ENCODE measurements at places on chromosomes 4 and X.

GRCh38 chr4:180057891-180058671 is 2185.1 kb upstream of the TENM3 start:
- no peak for DNase-seq

DNA sequence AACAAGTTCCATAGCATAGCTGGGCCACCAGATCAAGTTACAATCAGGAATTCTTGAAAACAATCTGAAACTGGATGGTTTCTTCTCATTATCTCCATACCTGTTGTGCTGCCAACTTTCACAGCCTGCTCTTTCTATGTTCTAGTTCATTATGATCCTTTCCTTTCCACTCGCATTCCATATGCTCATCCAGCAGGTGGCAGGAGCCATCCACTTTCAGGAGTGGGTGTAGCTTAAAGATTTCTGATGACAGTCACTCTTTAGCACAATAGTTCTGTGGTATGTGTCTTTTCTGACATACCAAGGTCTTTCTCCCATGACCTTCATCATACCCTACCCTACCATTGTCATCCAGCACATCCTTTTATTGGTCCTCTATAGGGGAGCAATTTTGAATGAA is 46.4 kb downstream of the PAGE2 start:
- DNase-seq, result peak; percentile 1

DNA sequence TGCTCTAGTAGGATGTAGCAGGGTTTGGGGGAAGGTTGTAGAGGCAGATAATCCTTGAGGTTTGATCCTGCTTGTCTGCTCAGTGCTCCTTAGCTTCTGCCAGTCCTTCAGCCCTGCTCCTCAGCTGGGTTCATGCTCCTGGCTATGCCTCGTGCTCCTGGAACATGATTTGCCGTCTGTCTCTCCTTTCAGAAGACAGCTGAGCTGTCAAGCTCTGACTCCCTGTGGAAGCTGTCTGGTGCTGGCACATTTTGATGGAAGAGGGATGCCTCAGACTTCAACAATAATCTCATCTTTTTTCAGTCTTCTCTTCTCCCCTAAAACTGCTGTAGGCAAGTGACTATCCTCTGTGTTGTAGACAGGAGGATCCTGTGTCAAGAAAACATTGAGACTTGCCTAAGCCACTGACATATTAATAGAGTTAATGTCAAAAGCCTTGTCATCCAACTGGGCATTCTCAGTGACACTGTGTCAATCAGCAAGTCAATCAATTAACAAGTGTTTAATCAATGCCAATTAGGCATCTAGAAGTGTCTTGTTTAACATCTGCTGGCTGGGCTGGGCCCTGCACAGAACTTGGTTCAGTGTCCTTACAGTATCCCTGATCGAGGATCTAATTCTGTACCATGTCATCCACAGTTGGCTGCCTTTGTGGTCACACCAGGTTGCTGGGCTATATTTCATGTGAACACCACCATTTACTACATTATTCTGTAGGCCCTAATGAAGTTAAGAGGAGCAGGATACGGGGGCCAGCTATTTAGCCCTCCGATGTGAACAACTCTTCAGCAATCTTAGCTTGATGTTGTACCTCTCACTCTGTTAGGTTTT is 96.7 kb downstream of the SYNPO2 start:
- no peak for DNase-seq

DNA sequence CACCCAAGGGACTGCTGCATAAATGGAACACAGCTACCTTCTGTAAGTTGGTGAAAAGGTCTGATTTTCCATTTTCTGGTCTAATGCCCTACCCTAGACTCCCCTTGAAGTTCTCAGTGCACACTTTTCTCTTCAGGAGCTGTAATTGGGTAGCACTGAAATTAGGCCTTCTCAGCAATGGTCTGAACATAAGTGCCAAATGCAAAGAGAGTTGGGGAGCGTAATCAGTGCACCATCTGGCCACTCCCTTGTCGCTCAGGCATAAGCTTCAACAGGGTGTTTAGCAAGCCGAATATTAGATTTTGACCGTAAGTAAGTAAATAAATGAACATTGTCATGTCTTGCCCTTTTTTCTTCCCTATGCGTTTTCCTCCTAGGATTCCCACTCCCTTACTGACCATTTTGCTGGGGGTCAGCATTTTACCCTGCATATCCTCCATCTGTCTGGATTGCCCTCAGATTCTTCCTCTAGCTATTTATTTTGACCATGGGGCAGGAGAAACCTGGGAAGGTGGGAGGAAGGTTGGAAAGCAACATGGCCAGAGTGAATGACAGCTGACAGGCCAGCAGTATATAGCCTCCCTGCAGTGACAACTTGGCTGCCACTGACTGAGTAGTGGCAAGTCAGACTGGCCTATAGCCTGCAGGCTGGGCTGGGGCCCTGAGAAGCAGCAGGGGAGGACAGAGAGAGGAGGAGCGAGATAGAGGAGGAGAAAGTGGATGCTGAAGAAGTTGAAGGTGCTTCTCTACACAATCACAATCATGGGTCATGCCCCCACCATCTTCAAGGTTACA is 2.7 kb downstream of the NHSL2 start:
- DNase-seq, result no peak

- no peak for DNase-seq
Measured at GRCh38 chrX:15718283-15718970, 19.6 kb upstream of the CA5B start.

- DNase-seq, result no peak
Measured at GRCh38 chr4:168483811-168484210, 3.5 kb upstream of the DDX60L start.

GRCh38 chr4:26873391-26874026 is 12.9 kb downstream of the STIM2 start:
- peak; percentile 43 for DNase-seq

GRCh38 chr4:107392951-107393350 is 327.1 kb downstream of the PAPSS1 start:
- DNase-seq, result no peak

DNA sequence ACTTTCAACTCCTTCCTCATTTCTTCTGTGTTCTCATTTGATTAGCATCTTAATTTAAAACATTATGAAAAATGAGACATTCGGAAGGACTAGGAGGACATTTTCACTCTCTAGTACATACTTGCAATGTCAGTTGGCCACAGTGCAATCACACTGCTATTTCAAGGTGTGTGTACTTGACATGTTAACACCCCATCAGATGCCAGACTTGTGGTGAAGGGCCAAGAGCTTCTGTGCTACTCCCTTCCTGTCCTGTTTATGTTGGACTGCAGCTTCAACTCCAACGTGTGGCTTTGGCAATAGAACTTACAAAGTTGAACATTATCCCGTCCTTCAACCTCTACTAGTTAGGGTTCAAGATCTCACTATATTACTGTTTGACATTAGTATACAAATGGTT is 221.0 kb downstream of the PALLD start:
- DNase-seq, result no peak

- DNase-seq, result no peak
Measured at GRCh38 chr4:89251396-89251795, 56.2 kb downstream of the GPRIN3 start.

GRCh38 chr4:121273191-121273590 is 107.6 kb downstream of the QRFPR start:
- DNase-seq, result no peak

- no peak for DNase-seq
Measured at GRCh38 chr4:46648088-46648744, 258.3 kb upstream of the GABRA2 start.

- DNase-seq, result no peak
Measured at GRCh38 chr4:67456577-67457196, 88.6 kb downstream of the CENPC start.

DNA sequence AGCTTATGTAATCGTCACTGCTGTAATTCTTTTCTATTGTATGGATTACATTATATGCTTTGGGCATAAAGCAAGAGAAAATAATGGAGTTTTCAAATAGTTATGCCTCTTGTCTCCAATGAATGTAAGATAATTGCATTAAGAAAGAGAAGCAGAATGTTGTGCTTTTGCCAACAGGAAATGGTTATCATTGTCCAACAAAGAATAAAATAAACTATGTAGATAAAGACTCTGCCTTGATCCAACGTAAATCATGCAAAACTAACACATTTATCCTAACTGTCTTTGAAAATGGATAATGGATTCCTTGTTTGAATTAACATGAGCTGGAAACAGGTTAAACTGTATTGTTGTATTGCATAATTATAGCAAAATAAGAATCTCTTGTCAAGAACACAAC is 1709.0 kb downstream of the PCDH7 start:
- DNase-seq, result no peak

DNA sequence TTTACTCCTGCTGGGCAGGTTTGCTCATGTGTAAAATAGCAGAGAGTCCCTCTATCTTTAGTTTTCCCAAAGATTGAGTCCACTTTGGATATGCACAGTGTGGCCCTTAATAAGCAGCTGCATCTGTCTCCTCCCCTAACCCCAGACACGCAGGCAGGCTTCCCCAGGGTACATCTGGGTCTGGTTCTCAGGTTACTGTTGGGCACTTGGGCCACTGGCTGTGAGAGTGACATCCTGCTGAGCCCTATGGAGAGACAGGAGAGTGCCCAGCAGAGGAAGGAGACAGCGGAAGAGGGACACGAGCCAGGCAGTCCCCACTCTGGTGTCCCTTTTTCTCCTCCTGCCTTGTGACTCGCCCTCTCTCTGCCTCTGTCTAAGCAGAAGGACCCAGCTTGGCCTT is 16.0 kb downstream of the XK start:
- DNase-seq, result no peak

GRCh38 chr4:178165251-178165950 is 723.2 kb upstream of the AGA start:
- no peak for DNase-seq

- no peak for DNase-seq
Measured at GRCh38 chr4:22754116-22754515, 61.4 kb downstream of the GBA3 start.

DNA sequence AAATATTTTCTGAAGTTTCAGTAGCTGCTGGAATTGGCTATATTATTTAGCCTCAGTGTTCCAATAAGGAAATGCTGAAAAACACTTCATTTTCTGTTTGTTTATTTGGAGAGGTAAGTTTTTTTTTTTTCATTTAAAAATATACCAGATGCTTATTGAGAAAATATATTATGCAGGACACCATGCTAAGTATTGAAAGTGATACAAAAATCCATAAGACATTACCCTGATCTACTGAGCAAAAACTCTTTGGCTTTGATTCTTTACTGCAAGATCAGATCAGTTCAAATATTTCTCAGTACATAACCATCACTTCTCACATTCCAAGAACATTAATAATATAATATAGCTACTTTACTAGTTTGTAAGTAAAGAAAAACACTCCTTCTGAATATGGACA is 123.4 kb upstream of the PACRGL start:
- DNase-seq, result no peak

DNA sequence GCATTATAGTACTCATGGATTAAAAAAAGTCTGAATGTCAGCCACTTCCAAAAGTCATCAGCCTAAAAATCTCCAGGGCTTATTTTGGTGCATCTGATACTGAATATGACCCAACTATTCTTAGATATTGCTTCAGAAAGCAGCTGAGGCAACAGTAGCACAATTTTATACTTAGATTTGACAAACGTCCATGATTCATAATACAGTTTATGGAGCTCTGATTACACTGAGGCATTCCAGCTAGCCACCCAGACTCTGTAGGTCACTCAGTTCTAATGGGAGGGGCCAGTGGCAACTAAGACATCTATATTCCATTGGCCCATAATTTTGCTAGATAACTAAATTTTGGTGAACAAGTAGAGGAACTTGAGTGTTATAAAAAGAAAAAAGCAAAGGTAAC is 10.3 kb downstream of the SPATA4 start:
- DNase-seq, result no peak

- no peak for DNase-seq
Measured at GRCh38 chrX:155188786-155189185, 27.5 kb upstream of the VBP1 start.

DNA sequence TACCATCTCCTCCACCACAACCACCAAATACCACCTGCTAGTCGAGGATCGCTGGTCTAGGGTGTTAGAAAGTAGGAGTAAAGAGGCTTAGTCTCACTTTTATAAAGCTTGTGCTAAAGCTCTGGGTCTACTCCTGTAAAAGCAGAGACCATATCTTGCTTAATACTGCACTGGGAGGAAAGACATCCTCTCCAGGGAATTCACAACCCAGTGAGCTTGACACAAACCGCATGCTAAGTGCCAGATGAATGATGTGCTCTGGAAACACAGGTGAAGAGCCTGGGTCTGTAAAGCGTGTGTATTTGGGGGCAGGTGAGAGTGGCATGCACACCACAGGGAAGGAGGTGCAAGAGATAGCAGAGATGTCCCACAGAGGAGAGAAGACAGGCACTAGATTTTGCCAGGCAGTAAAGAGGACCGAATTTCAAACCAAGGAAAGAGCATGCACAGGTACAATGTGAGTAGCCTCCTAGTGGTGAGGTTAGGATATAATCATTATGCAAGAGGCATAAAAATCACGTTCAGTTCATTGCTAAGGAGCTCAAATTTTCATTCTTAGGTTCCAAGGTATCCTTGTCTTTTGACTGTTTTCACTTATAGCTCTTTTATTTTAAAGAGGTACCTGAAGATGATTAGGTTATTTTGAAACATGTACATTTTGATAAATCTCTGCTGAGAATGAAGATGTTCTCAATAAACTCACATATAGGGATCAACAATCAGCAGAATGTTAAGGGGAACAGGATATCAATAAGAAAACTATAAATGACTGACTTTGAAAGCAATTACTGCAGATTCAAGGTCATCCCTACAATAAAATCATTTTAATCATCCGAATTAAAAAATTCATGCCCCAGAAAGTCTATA is 20.7 kb downstream of the TAPT1 start:
- DNase-seq, result no peak

- no peak for DNase-seq
Measured at GRCh38 chr4:186414390-186414789, 141.0 kb downstream of the MTNR1A start.

GRCh38 chr4:174266416-174266815 is 17.1 kb downstream of the FBXO8 start:
- no peak for DNase-seq

DNA sequence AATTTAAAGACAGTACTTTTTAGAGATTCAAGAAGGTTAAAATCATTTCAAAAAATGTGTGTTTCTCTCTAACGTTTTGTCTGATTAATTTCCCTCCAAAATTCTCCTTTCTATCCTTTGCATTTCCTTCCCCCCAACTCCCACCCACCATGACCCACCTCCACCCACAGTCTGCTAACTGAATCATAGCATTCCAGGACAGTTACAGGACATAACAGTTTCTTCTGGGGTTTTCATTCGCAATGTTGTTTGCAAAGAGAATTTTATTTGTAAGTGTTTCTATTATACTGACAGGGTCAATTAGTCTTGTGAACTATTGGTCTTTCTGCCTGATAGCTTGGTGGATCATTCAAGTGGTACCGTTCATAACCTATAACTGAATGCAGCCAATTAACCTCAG is 53.7 kb downstream of the ANAPC10 start:
- DNase-seq, result no peak

- DNase-seq, result no peak
Measured at GRCh38 chrX:16459008-16459407, 190.9 kb upstream of the S100G start.

DNA sequence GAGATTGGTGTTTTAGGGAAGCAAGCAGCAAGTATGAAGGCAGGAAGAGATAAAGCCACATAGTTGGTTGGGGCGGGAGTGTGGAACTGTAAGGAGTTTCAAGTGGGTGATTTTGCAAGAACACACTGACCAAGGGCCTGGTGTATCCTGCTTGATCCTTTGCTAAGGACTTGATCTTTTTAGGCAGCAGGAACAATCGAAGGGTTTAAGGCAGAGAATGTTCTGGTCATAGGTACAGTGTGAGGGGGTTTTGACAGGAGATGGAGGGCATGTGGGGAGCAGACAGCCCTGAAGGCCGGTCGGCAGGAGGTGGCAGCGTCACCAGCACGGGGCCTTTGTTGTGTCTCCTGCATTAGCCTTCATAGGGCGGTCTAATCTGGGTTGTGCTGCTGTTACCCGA is 54.7 kb downstream of the FAM193A start:
- no peak for DNase-seq

- DNase-seq, result no peak
Measured at GRCh38 chr4:88742561-88742960, 44.9 kb upstream of the NAP1L5 start.

Measured in T-helper 9 cell (primary cell).